ENCODE measurements at places on chromosomes 7 and 10.

GRCh38 chr10:75003891-75004290, 107.6 kb upstream of the SAMD8 start:
- no peak for DNase-seq

DNA sequence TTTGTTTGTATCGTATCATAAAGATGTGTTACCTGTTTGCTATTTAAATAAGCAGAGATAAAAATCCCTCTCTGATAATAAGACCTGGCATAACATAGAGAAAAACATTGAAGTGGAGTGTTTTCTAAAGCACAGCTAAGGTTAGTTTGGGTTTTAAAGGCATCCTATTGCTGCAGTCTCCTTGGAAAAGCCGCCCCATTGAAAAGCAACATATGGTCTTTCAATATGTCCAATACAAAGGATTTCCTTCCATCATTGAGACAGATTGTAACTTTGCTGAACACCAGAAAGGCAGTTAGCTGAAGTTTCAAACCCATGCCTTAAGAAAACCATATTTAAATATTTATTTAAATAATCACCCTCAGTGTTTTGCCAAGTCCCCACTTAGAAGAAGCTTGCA, 898.5 kb upstream of the KCND2 start:
- DNase-seq, result no peak

GRCh38 chr7:91949221-91950009, 8.8 kb downstream of the AKAP9 start:
- no peak for DNase-seq

GRCh38 chr7:132053871-132054270, 497.4 kb upstream of the PODXL start:
- no peak for DNase-seq

GRCh38 chr10:71608819-71609768, 110.5 kb downstream of the C10orf105 start:
- peak; percentile 83 for DNase-seq

DNA sequence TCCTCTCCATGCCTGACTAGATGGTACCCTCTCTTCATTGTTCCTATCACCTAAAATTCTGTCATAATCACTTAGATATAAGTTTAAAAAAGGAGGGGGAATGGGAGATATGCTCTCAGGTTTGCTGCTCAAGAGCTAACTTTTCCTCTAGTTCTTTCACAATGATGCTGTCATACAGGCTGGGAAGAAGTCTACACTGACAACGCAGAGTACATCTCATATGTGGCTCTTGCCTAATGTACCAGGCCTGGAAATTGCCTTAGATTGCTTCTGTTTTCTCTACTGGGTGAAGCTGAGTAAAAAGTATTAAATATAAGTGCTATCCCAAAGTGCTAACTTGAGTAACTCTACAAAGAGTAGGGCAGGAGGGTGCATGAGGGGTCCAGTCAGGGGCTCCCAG, 43.8 kb upstream of the BET1 start:
- DNase-seq, result no peak

DNA sequence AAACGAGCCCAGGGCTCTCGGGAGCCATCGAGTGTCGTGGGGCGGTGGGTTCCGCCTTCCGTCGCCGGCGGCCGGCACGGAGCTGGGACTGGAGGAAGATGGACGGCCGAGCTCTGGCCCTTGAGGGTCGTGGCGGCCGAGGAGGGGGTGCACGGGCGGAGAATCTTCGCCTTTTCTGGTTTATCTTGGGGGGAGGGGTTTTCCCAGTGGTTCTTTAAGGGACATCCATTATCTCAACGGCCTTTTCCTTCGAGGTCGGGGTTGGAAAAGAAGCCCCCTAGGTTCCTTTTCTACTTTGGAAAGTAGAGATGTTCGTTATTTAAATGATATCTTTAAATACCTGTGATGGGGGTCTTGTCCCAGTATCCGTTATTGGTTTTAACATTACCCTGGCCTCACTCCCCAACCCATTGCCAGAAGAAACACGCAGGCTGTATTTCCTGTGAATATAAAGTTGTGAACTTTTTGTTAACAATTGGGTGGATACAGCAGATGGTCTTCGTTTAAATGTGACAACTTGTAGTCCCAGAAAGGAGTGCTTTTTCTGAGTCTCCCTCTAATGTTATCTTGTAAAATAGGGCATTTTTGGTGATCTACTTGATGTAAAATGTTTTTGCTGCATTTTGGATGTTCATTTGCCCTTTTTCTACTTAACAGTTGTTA, 765 bp downstream of the CCAR1 start:
- no peak for DNase-seq

DNA sequence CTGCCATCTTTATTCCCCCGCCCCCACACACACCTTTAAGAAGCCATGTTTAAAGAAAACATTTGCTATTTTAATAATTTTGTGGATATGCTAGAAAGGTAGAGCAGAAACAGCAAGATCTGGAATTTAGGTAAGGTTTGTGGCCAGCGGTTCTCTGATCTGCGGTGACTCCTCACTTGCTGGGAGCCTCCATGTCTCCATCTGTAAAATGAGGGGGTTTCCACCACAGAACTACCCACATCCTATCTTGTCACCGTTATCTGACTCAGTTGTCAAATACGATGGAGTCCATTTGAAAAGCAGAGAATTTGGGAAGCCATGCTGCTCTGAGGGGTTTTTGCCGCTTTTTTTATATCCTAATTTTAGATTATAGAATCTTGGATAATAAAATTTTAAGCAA, 23.3 kb downstream of the MACC1 start:
- DNase-seq, result no peak

DNA sequence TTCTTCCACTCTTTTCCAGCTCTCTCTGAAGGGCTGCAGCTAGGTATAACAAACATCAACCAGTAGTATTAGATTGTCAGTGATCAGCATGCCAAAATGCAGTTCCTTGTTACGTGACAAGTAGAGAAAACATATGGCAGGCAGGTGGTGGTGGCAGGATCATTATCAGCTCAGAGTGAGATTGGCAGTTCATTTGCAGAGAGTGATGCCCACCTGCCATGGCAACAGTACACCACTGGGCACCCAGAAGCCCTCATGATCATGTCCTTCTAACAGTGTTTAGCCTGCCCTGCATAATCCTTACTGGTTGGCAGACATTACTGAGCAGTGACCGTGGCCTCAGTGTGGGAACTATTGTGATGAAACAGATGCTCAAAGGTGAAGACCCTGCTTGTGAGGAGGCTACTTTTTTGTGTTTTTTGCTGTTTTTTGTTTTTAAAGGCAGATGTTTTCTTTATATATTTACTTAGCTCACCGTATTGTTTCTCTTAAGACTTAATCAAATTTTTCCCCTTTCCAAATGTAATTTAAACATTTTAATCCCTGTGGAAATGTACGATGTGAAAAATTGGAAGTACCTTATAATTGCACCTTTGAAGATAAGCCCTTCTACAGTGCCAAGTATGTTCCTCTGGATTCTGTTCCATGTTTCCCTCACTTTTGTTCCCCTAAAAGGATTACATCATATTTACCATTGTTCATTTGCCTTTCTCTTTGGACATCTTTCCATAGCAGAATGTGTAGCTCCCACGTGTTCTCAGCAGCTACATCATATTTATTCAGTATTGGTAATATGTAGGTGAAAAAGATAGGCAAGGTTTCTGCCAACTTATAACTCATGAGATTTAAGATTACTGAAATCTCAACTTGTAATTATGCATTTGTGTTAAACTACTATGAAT, 179.6 kb downstream of the SND1 start:
- peak; percentile 76 for DNase-seq

- DNase-seq, result no peak
Measured at GRCh38 chr7:63072806-63073205, 925.8 kb upstream of the ZNF722 start.

- peak; percentile 82 for DNase-seq
Measured at GRCh38 chr7:6205971-6206660, 66.3 kb downstream of the CYTH3 start.

GRCh38 chr7:88357294-88357693, 50.6 kb upstream of the STEAP4 start:
- DNase-seq, result no peak

GRCh38 chr7:23422909-23423308, 47.4 kb downstream of the IGF2BP3 start:
- no peak for DNase-seq

GRCh38 chr7:77439572-77439971, 23.4 kb upstream of the GSAP start:
- DNase-seq, result peak; percentile 30

DNA sequence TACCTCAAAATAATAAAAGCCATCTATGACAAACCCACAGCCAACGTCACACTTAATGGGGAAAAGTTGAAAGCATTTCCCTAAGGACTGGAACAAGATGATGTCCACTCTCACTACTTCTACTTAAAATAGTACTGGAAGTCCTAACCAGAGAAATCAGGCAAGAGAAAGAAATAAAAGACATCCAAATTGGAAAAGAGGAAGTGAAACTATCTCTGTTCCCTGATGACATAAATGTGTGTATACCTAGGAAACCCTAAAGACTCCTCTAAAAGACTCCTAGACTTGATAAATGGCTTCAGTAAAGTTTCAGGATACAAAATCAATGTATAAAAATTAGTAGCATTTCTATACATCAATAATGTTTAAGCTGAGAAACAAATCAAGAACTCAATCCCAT, 314.1 kb downstream of the WDR37 start:
- no peak for DNase-seq

DNA sequence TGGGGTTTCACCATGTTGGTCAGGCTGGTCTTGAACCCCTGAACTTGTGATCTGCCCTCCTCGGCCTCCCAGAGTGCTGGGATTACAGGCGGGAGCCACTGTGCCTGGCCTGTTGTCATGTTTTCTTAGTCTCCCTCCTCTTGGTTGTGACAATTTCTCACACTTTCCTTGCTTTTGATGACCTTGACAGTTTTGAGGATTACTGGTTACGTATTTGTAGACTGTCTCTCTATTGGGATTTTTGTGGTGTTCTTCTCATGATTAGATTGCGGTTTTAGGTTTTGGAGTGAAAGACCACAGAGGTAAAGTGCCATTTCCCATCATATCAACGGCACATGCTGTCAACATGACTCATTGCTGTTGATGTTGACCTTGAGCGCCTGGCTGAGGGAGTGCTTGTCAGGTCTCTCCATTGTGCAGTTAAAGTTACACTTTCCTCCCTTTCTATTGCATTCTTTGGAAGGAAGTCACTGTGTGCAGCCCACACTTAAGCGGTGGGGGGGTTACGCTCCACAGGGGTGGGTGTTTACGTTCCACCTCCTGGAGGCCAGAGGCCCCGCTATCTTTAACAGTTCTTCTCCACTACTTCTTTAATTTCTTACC, 10.8 kb downstream of the NEURL1 start:
- DNase-seq, result peak; percentile 27

- no peak for DNase-seq
Measured at GRCh38 chr7:85004402-85004801, 182.5 kb downstream of the SEMA3D start.

DNA sequence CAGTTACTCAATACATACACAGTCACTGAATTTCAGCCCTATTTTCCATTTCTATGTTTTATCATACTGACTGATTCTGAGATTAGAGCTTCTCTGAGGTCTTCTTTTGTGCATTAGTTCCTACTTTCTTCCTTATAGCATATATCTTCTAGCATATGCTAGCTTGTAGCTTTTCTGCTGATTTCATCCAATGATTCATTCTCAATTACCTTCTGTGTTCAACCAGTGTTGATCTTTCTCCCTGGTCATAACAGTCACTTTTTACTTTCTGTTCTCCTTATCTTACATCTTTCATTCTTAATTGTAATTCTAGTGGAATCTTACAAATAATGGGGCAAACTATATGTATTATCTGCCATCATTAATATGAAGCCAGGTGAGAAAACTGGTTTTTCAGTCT, 159.5 kb upstream of the HGF start:
- DNase-seq, result no peak

- DNase-seq, result no peak
Measured at GRCh38 chr7:92161271-92161670, 17.7 kb downstream of the LRRD1 start.

- DNase-seq, result peak; percentile 72
Measured at GRCh38 chr7:43905209-43905946, 1.0 kb downstream of the URGCP start.

DNA sequence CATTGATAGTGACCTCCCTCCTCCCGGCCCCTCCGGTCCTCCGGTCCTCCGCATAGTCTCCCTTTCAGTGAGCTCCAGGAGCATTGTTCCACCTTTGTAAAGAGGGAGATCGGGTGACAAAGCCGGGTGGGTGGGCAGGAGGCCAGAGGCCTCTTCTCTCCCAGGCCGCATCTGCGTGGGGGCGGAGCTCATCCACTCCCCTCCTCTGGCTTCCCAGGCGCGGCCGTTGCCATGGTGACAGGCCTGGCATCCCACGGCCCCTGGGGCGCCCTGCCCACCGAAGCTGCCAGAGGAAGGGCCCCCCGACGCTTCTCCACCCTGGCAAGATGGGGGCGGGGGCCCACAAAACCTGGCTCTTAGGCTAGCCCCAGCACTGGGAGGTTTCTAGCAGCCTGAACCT, 4.4 kb upstream of the FZD9 start:
- DNase-seq, result peak; percentile 96
